Smooth muscle cell of the brain vasculature (primary cell): ENCODE measurements at places on chromosomes 6 and 20.

DNA sequence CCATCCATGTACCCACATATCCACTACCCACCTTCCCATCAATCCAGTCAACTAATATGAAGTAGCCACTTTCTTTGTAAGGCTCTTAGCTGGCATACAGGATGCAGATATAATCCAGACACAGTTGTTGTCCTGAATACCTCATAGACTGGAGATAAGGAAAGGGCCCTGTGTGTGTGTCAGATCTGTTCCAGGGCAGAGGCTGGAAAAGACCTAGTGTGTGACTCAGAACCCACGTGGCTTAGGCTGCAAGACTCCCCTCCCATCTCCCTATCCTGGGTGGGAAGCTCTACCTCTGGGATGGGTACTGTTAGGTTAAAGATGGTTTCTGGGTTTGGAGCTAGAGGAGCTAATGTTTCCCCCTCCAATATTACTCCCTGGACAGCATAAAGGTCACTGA is 3.6 kb downstream of the BPIFA1 start:
- no peak for DNase-seq

DNA sequence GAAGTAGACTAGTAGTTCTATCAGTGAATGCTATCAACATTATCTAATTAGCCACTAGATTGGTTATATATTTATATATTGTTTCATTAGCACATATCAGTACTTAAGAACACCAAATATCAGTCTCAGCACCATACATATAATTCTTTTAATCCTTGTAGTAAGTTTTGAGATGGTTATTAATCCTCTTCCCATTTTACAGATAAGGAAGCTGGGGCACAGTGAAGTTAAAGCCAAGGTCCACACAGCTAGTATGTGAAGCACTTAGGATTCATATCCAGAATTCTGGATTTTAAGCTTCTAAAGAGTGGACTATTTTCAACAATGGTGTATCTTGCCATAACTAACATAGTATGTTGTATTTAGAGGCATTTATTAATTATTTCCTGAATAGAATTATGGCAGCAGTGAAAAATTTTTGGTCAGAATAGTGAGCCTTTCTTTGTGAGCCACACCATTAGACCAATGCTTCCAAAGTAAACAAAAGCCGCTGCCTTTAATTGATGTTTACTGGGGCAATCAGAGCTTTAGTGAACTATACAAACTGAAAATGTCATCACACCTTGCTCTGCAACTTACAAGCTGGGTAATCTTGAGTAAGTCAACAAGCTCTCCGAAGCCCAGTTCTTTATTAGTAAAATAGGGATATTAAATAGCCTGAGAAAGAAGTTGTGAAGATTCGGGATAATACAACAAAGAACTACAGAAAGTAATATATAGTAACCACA is 41.9 kb upstream of the HBS1L start:
- DNase-seq = no peak

- no peak for DNase-seq
Observed at GRCh38 chr6:134956032-134956431, 6.1 kb upstream of the ALDH8A1 start.

DNA sequence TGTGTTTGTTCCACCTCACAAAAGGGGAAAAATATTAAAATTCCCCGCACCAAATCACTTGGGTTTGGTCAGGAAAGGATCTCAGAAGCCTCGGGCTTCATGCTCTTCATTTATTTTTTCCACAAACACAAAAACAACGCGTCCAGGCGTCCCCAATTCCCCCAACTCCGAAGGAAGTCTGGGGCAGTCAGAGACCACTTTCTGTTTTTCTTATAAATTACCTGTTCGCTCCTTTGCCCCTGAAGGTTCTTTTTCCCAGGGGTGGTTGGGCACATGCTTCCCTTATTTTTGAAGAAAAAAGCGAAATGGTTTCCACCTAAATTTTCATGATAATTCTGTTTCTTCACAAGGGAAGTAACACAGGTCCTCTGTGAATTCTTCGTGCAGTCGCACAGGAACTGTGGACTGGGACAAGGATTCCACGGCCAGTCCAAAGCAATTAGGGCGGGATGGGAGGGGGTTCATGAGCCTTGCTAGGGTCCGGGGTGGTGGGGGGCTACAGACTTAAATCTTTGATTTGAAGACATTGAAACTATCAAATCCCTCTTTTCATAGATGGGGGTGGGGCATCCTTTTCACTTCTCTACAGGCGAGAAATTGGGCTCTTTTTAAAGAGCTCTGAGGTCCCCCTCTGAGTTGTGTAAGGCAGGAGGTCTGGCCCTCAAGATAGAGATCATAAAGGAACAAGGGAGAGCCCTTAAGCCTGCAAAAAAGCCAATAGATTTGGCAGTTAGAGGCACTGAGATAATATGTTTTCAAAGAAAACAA is 30.5 kb upstream of the HFE start:
- no peak for DNase-seq

DNA sequence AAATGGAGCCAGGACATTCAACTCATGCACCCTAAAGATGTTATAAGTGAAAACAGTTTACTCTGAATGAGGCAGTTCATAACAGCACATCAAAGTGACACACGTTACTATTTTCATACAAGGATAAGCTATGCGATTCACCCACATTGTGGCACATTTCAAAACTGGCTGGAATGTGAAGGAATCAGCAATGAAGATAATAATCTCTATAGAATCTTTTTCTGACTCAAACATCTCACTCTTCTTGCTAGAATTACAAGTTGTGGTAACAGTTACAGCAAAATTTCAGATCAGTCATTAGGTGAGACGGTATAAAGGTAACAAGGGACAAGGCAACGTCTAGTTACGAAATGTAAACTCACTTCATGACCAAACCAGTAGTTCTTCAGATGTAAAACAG is 17.5 kb downstream of the TMEM244 start:
- no peak for DNase-seq

GRCh38 chr20:45358282-45359068 is 4.5 kb upstream of the SYS1 start:
- DNase-seq = no peak
